ENCODE measurements at places on chromosomes 3 and 15. TPM values are rescaled to one million over a fixed set of nuclear protein-coding genes. Genes with fewer than 3 reads are reported as not detected.
A peak's percentile ranks its signal among the peaks of the same experiment; 100 is the strongest.

DNA sequence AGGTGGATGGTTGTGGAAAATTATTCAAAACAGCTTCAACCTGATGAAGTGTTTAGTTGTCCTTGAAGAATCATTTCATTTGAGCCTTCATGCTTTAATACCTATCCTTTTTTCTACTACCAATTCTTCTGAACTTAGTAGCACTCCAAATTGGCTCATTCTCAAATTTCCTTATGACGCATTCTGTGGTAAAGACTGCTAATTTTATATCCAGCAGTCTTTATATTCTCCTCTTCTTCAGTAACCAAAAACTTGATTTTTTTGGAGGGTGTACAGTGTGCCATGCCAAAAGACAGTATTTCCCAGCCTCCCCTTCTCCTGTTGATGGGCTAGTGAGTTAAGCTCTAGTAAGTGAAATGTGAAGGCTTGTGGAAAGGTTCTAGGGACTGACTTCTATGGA lies 25.2 kb downstream of the CGNL1 start:
- no peak for DNase-seq

DNA sequence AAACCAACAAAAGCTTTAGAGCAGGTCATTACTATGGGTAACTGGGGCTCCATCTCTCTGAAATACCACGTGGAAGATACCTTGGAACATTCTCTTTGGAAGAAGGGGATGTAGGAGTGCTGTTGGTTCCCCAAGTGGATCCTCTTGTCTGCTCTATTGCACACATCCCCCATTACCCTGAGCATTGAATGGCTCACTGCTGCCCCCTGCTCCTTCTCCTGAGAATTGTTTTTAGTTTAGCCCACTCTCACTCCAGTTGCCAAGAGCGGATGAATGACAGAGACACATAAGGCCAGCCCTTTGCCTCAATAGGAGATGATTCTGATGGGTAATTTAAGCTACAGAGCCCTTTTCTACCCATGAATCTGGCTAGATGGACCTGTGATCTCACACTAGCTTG lies 135.6 kb upstream of the SUCLG2 start:
- peak; percentile 68 for DNase-seq

DNA sequence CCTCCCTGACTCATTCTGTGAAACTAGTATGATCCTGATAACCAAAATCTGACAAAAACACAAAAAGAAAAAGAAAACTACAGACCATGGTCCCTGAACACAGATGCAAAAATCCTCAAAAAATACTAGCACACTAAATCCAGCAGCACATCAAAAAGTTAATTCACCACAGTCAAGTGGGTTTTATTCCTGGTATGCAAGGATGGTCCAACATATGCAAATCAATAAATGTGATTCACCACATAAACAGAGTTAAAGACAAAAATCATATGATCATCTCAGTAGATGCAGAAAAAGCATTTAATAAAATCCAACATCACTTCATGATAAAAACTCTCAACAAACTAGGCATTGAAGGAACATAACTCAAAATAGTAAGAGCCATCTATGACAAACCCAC lies 12.8 kb downstream of the SAXO2 start:
- no peak for DNase-seq

DNA sequence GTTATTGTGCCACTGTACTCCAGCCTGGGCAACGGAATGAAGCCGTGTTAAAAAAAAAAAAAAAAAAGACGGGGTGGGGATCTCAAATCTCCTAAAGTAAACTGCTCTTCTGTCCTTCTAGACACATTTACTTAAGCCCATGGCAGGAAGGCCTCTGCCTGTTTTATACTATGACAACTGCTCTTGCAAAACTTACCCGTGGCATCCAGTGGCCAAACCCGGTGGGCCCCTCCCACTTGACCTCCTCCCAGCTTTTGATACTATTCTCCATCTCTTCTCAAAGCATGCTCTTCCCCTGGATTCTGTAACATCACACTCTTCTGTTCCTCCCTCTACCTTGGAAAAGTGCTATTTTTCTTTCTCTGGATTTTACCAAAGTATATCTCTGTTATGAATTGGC lies 112.2 kb downstream of the RFTN1 start:
- DNase-seq, result no peak

- DNase-seq, result no peak
Measured at GRCh38 chr3:14123308-14124222, 1.1 kb downstream of the CHCHD4 start.

Gene TICRR
- polyA plus RNA-seq, result 4.9 TPM
